ENCODE measurements at places on chromosomes 16 and 17. TPM values are rescaled to one million over a fixed set of nuclear protein-coding genes. Genes with fewer than 3 reads are reported as not detected.

- no peak for DNase-seq
These were observed 5.7 kb downstream of the BECN1 start for GRCh38 chr17:42818379-42818778.

DNA sequence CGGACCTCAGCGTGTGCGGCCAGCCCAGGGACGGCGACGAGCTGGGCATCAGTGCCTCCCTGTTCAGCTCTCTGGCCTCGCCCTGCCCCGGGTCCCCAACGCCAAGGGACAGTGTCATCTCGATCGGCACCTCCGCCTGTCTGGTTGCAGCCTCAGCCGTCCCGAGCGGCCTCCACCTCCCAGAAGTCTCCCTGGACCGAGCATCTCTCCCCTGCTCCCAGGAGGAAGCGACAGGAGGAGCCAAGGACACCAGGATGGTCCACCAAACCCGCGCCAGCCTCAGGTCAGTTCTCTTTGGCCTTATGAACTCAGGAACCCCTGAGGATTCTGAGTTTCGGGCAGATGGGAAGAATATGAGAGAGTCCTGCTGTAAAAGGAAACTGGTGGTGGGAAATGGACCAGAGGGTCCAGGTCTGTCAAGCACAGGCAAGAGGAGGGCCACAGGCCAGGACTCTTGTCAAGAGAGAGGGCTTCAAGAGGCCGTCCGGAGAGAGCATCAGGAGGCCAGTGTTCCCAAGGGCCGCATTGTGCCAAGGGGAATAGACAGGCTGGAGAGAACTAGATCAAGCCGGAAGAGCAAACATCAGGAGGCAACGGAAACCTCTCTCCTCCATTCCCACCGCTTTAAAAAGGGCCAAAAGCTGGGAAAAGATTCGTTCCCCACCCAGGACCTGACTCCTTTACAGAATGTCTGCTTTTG lies 825 bp downstream of the HASPIN start:
- no peak for DNase-seq

DNA sequence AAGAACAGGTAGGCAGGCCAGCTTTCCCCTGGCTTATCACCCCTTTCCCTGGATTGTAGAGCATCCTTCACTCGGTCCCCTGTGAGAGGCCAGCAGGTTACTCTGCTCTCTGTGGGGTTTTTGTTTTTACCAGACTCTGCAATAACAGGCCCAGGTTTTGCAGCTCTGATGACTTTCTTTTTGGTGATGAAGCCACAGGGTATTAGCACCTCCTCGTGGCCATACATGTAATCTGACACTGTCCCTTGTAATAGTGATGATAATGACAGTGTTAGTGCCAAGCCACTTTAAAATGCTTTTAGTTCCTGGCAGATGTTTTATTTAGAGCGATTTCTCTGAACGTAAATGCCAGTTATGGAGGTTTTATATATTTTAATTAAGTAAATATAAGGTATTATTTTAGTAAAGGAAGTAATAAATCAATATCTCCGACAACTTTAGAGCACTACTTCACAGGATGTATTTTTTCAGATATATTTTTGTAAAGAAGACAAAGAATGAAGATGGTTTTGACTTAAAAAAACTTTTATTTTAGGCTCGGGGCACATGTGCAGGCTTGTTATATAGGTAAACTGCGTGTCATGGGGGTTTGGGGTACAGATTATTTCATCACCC lies 38.0 kb upstream of the CPHXL start:
- DNase-seq: peak; percentile 49

DNA sequence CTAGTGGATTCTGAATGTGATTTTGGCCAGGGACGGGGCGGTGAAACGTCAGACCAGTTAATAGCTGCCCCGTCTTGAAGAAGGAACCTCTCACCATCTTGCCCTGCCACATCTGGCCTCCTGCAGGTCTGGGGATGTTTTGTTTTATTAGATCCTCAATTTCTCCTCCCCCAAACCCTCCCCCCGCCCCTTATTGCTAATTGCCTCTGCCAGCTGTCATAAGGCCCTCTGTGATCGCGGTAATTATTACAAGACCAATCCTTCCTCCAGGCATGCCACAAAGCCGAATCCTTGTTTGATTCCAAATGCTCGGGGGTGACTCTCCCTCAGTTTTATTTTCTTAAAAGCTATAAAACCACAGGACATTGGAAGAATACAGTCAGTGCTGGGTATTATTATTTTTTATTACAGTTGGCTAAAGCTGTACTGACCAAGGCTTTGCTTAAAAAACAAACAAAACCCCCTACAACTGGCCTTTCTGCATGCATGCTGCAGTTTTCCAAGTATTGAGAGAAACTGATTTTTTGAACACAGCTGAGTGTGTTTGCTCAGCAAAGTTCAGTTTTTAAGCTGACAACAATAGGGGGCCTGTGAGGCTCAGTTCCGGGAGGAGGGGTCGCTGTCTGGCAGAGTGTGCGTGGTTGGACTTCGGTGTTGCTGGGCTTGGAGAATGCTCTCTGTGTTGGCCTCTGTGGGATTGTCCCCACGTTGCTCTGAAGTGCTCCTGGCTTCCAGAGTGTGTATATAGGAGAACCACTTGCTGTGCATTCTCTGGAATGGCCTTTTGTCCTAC lies 1.7 kb downstream of the KSR1 start:
- DNase-seq: no peak

DNA sequence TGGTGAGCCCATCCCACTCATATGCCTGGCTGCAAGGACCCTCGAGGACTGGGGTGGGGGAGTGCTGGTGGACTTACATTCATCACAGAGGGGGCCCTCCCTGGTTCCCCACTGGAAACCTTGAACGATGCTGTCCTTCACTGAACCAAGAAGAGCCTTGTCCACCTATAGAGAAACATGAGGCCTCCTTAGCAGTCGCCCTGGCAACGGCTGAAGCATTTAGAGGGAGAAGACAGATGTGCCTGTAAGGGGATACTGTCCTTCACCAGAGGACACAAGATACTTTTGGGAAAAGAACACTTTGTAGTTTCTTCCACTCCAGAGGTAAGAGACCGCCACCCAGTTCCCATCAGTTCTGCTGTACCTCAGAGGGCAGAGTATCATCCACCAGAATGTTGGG lies 6.5 kb downstream of the HIGD1B start:
- DNase-seq: no peak

- DNase-seq: no peak
These were observed 108.1 kb downstream of the SNX11 start for GRCh38 chr17:48215583-48216139.

DNA sequence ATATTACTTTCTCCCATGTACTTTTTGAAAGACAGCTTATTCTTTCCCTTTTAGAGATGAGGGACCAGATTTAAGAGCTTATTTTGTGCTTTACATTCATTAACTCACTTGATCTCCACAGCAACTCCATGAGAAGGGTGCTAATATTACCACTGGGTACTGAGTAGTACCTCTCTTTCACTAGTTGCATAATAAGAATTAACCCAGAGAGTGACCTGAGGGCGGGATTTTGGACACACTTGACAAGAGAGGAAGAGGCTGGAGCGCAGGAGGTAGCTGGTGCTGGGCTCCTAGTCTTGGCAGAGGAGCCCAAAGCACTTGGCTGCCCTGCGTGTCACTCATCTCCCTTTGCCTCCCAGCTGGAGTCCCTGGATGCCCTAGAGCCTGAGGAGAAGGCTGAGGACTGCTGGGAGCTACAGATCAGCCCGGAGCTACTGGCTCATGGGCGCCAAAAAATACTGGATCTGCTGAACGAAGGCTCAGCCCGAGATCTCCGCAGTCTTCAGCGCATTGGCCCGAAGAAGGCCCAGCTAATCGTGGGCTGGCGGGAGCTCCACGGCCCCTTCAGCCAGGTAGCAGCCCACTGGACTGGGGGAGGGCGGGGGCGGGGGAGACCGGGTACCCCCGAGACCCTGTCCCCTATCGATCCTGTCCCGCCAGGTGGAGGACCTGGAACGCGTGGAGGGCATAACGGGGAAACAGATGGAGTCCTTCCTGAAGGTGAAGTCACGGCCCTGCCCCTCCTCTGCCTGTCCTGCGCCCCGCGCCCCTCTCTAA lies 1.7 kb upstream of the MAZ start:
- no peak for DNase-seq

DNA sequence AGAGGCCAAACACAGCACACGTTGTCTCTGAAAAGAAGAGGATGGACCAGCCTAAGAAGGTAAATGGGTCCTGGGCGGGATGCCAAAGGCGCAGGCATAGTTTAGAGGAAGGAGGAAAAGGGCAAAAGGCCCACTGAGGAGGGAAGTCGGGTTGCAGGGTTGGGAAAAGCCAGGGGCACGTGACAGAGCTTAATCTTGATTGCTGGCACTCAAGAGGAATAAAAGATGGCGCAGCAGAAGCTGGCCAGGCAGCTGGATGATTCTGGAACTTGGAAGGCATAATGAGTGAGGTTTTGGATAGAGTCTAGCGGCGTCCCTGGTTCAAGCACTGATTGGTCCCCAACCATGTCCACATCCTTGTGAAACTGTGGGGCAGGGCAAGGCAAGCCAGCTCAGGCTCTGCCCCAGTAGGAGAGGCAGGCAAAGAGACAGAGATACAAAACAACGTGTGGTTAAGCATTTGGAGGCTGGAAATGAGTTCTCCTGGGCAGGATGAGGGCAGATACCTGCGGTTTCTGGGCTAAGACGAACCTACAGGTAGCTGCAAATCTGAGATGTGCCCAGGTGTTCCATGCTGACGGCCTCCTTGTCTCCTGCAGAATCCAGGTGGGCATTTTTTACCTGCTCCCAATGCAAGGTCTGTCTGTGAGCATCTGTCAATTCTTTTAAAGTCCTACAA lies 52.7 kb upstream of the CIBAR2 start:
- DNase-seq: no peak

GRCh38 chr17:72338847-72339790 lies 218.3 kb downstream of the SOX9 start:
- no peak for DNase-seq

- no peak for DNase-seq
These were observed 79.1 kb downstream of the GRIN2A start for GRCh38 chr16:10103118-10103517.

GRCh38 chr17:49640556-49640955 lies 37.3 kb downstream of the SPOP start:
- DNase-seq: no peak

DNA sequence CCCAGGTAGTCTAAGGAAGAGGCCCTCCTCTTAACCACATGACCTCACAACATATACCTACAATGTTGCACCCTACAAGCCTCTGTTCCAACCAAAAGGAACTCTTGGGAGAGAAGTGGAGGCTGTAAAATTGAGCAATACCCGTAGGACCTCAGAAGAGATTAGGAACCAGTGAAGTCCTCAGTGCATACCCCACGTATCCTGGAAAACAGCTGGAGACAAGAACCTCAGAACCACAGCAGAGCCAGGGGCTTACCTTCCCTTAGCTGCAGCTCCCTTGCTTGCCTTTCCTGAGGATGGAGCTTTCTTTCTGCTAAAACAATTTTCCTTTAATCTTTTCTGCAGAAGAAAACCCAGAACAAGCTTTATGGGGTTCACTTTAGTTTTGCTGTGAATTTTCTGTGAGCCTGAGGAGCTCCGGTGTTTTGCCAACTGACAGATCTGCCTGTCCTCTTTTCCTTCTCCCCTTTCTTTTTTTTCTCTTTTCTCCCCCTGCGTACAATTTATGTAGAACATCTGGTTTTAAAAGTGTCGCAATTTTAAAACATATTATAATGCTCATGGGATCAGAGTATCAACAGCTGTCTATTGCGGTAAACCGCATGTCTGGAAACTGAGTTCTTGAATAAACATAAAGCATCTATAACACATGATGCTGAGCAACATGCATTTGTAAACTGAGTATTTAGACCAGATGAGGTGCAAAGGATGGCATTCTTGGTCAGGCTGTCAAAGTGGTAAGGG lies 226.4 kb upstream of the MAF start:
- no peak for DNase-seq

- no peak for DNase-seq
These were observed 252.3 kb upstream of the EEF2KMT start for GRCh38 chr16:5349670-5350517.

DNA sequence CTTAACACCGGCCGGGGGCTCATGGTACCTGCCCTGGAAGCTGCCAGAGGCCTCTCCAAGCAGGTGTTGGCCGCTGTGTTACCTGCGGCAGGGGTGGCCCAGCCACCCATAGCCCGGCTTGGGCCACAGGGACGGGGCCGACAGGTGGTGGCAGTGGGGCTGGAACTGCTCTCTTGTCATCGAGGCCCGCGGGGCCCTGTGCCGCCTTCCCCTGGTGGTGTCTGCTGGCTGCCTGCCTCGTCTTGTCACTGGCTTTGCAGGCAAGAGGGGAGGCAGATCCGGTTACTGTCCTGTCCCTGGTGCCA lies 27.1 kb downstream of the GSE1 start:
- no peak for DNase-seq

GRCh38 chr17:77542551-77543490 lies 402.1 kb downstream of the SEC14L1 start:
- DNase-seq: peak; percentile 49

DNA sequence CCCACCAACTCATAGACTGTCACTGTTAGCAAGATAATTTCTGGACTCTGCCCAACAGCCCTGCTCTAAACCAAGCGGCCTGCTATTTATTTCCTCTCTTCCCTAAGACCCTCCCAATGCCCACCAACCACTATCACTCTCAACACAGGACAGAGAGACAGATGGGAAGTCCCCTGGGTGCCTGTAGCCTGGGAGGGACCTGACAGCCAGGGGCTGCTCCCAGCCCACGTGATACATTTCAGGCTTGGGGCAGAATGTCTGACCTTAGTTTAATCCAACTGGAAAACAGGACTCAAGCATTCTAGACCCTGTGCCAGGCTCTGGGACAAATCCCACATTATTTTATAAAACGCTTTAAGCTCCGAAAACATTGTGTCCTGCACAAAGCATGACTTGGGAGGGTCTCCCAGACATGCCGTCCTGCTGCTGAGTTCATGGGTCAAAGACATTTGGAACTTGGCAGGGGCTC lies 23.6 kb downstream of the XYLT1 start:
- DNase-seq: no peak

DNA sequence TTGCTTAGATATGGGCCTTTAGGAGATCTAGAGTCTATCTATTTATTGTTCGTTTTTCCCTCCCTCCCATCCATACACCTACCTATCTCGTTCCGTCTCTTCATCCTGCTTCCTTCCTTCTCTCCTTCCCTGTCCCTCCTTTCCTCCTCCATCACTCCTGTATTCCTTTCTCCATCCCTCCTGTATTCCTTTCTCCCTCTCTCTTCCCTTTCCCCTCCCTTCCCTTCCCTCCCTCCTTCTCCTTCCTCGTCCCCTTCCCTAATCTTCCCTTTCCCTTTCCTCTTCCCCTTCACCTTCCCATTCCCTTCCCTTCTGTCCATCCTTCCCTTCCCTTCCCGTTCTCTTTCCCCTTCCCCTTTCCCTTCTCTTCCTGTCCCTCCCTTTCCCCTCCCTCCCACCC lies 10.6 kb downstream of the GP2 start:
- DNase-seq: no peak

- DNase-seq: no peak
These were observed 33.3 kb downstream of the SLC38A8 start for GRCh38 chr16:84009282-84009681.

GRCh38 chr16:71542377-71542776 lies 16.2 kb downstream of the CHST4 start:
- DNase-seq: peak; percentile 55

RSPRY1 gene
- total RNA-seq: 27.2 TPM

MYH2 gene
- not detected for total RNA-seq

NTN3 gene
- not detected for total RNA-seq

MLX gene
- 57.3 TPM for total RNA-seq

ALOX12 gene
- not detected for total RNA-seq

RAPGEFL1 gene
- 4.3 TPM for total RNA-seq
